T-helper 22 cell (primary cell): ENCODE measurements at places on chromosomes 1 and 21.

GRCh38 chr1:119686661-119687060 is 25.1 kb upstream of the PHGDH start:
- DNase-seq, result no peak

DNA sequence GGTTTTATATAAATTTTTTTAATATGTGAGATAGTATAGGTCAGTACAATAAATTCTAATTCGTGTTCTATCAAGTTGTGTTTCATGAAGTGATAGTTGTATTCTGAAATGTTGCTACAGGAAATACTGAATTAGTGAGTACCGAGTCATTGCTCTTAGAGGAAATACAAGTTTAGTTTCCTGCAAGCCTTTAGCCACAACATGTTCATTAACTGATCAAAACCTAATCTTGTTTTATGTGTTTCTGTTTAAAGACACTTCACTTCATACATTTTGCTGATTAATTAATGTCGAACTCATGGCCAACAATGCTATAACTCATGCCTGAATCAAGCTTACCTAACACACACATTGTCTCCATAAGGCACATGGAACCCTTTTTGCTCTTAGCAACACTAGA is 43.6 kb downstream of the LRRC7 start:
- no peak for DNase-seq

- no peak for DNase-seq
Observed at GRCh38 chr1:55053265-55053954, 14.1 kb downstream of the PCSK9 start.

DNA sequence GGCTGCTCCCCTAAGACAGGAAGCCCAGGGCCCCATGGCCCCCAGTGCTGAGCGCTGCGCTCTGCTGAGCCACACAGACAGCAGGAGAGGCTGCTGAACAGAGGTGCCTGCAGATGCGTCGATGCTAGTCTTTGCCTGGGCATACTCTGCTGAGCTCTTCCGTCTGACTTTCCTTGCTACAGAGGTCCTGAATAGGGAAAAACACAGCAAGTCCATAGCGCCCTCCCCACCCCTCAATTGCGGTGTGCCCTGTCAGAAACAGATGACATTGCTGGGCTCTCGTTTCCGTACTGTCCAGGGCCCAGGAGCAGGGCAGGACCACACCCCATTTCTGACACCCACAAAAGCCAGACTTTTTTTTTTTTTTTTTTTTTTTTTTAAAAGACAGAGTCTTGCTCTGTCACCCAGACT is 252.5 kb downstream of the SDCCAG8 start:
- no peak for DNase-seq

DNA sequence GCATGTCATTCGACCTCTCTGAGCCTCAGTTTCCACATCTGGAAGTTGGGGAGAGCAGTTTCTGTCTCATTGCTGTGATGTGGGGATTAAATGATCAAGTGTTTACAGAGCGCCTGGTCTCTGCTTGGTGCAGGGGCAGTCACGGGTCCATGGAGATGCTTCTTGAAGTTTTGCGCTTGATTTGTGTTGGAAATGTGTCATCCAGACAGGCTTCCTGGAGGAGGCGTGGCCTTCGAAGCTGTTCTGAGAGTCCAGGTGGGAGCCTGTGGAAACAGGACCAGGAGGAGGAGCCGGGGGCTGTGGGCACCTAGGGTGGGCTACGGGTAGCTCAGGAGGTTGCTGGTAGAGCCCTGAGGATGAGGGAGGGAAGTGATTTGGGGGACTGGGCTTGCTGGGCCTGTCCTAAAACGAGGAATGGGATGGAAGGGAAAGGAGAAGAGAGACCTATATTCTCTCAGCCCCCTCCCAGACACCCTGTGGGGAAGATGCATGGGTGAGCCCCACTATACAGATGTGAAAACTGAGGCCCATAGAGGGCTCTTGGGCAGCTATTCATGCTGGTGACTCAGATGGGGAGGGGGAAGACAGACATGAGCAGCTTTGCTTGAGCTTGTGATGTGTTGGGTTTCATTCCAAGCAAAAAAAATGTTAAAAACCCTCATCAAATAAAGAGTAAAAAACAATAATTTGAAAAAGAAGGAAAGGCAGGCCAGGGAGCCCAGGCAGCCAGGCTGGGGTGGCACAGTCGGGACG is 107.2 kb upstream of the WNT4 start:
- DNase-seq, result no peak

DNA sequence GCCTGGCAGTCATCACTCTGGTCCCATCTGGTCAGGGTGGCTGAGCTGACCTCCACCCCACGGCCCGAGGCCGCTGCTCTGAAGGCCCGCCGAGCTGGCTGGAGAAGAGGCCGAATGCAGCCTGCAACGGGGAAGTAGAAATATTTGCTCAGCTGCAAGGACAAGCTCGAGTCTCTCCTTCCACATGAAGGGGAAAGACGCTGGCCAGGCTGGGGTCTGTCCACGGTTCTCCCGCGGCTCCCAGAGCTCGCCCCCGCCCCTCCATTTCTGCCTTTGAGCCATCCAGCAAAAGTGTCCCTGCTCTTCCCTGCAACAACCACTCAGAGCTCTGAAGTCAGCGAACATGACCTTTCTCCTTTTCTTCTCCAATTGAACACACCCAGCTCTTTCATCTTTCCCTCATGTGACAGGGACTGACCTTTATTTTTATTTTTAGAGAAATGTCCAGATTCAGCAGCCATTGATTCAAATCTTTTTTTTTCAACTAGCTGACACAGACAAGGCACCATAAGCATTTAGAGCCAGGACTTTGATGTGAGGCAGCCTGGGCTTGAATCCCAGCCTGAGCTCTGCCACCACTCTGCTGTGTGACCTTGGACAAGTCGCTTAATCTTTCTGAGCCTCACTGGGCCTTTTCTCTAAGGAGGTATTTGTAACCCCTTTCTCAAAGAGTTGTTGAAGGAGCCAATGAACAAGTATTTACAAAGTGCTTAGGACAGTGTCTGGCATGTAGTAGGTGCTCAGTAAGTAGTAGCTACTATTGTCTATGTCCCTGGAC is 149.3 kb upstream of the WNT4 start:
- no peak for DNase-seq

- no peak for DNase-seq
Observed at GRCh38 chr1:31704271-31705079, 658 bp upstream of the COL16A1 start.

GRCh38 chr1:83554174-83554573 is 444.8 kb downstream of the TTLL7 start:
- DNase-seq, result no peak

- no peak for DNase-seq
Observed at GRCh38 chr1:82001345-82001744, 200.6 kb downstream of the ADGRL2 start.

- DNase-seq, result no peak
Observed at GRCh38 chr1:193416226-193417024, 230.0 kb upstream of the B3GALT2 start.

DNA sequence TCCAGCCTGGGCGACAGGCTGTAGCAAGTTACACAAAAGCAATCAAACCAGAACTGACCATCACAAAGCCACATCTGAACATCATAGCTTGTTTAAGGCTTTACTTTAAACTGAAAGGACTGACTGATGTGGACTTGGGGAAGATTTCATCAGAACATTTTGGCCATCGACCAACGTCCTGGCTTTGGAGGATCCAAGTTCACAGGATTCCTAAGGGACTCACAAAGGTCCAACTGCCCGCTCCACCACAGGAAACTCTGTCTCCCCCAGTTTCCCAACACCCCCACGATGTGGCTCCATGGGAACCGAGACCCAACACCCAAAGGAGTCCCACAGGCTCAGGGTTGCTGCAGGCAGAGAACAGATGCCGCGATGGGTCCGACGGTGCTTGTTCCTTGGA is 9.3 kb downstream of the SSU72 start:
- DNase-seq, result no peak

- DNase-seq, result no peak
Observed at GRCh38 chr1:92481599-92481925, 5.2 kb downstream of the GFI1 start.

GRCh38 chr1:209708297-209708696 is 3.7 kb downstream of the HSD11B1 start:
- DNase-seq, result no peak

GRCh38 chr1:30511563-30511962 is 211.8 kb downstream of the MATN1 start:
- no peak for DNase-seq
